ENCODE measurements at places on chromosomes 1 and 21.
A peak's percentile ranks its signal among the peaks of the same experiment; 100 is the strongest.

- no peak for DNase-seq
These were observed 66.8 kb downstream of the ACBD6 start for GRCh38 chr1:180435566-180435965.

DNA sequence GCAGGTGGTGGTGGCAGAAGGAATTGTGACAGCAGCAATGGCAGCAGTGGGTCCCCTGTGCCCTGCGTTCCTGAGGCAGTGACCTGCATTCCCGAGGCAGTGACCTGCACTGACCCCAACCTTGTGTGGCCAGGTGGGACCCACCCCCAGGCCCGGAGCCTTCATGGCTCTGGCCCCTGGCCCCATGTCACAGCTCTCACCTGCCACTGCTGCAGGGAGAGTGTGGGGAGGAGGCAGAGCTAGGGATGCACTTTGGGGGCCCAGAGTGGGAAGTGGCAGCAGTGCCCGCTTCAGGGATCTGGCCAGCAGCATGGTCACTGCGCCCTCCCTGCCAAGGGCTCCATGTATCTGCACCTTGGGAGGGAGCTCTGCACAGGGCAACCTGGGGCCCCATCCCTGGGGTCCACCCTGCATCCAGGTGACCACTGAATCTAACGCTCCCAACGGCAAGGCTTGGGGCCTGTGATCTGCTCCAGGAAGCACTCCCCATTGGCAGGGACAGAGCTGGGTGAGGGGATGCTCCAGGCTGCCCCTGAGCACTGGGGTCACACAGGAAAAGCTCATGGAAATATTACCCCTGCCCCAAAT is 618.6 kb downstream of the RWDD3 start:
- no peak for DNase-seq

- no peak for DNase-seq
These were observed 166.2 kb upstream of the PLXNA2 start for GRCh38 chr1:208410409-208410808.

- no peak for DNase-seq
These were observed 11.4 kb downstream of the SMAP2 start for GRCh38 chr1:40384887-40385286.

- no peak for DNase-seq
These were observed 321.5 kb upstream of the FAM78B start for GRCh38 chr1:166488327-166488726.

GRCh38 chr21:23858878-23859277 is 1748.4 kb downstream of the MRPL39 start:
- DNase-seq = no peak

DNA sequence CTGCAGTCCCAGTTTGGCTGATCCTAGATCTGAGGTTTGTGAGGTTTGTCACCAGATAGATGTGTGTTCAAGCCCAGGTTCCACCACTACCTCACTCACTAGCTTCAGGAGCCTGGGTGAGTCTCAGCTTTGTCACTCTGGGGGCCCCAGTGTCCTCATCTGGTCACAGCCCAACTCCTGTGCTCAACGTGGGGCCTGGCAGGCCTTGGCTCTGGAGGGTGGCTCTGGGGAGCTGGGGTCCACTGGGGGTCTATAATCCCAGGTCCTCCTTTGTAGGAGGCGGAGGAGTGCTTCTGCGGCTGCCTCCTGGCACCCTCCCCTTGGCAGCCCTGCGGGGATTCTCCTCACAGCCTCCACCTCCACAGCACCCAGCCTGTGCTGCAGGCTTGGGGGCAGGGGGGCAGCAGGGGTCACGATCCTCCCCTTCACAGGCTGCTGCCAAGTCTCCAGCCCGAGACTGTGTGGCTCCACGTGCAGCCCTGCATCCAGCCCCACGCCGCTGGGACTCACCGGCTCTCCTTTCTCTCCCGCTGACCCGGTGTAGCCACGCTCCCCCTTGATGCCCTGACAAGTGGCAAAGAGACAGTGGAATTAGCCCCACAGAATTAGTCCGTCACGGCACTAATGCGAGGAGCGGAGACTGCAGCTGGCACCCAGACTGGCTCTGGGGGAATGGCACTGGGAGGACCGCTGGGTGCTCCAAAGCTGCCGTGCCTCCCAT is 22.5 kb upstream of the PEF1 start:
- DNase-seq = no peak

DNA sequence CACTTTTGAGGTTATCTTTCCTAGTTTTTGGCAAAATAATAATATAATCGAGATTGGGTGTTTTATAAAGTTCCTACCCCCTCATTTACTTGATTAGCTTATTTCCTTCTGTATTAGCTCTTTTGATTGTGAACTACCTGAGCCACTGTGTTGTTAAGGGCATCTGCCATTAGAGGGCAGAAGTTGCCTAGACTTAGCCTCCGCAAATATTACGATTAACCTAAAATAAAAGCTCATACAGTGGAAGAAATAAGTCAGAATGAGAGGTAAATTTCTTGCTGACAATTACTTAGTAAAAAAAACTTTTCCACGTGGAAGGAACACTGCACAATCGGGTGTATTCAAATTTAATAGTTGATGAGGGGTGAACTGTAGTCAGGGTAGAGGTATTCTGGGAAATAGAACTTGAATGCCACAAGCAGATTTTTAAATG is 2.3 kb downstream of the H3-3A start:
- DNase-seq = peak; percentile 32

DNA sequence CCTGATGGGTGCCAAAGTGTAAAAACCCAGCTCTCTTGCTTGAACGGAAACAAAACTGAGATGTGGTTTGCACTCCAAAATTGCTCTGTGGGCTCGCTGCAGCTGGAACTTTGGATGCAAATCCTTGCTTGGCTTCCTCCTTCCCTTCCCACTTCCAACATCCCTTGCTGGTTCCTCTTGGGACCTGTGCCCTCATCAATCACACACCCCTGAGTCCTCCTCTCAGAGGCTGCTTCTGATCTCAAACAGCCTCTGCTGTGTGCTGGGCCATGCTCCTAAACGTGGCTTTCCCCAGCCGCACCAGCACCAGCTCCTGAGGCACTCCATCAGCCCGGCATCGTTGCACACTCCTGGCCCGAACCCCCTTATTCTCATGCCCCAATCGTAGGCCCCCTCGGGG is 124.3 kb upstream of the RAB4A start:
- no peak for DNase-seq

GRCh38 chr1:233859446-233859845 is 45.0 kb upstream of the SLC35F3 start:
- no peak for DNase-seq

- no peak for DNase-seq
These were observed 49.4 kb upstream of the FASLG start for GRCh38 chr1:172609528-172609927.

GRCh38 chr1:206790502-206791250 is 18.4 kb upstream of the IL10 start:
- no peak for DNase-seq

GRCh38 chr1:148362216-148362611 is 120.9 kb downstream of the PPIAL4G start:
- no peak for DNase-seq

GRCh38 chr1:247430434-247430833 is 14.5 kb downstream of the NLRP3 start:
- DNase-seq = no peak

DNA sequence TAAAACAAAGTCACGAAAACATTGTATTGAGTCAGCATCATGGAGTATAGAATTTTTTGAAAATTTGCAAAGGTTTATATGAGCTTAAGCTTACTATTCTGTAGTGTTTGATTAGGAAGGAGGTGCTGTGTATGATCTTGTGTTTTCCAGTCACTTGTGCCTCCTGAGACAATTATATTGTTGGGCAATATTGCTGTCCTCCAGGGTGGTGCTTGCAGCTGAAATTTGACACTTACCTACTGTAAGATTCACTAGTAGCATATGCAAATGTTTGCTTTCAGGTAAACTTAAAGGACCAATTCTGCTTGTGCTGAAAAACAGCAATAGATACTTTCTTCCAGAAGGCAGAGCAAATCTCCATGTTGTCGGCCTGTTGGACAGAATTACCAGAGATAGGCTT is 268.0 kb downstream of the TGFB2 start:
- DNase-seq = no peak

GRCh38 chr21:28991861-28992525 is 684 bp downstream of the LTN1 start:
- no peak for DNase-seq

- DNase-seq = no peak
These were observed 37.5 kb downstream of the HIVEP3 start for GRCh38 chr1:41880950-41881885.

GRCh38 chr1:12473596-12474362 is 144.2 kb downstream of the DHRS3 start:
- no peak for DNase-seq

DNA sequence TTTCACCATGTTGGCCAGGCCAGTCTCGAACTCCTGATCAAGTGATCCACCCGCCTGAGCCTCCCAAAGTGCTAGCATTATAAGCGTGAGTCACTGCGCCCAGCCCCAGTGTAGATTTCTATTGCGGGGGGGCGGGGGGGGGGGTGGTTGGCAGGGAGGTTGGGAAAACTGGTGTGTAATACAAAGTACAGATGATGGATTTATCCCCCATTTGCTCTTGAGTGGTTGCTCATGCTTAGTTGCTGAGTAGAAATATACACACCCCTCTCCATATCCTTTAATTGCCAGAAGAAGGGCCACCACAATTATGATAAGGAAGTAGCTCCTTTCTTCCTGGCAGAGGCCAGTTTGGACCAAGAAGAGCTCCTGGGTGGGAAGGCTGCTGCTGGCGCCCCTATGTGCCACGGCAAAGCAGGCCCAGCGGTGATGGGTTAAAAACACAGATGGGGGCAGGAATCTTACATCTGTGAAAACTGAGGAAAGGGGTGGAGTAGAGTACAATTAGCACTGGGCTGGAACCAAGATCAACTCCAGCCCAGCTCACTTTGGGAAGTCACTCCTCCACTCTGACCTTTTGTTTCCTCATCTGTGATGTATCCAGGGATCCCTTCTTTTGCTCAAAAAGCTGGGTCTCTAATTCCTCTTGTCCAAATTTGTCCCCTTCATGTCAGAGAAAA is 55.2 kb downstream of the MRPL37 start:
- no peak for DNase-seq

- no peak for DNase-seq
These were observed 83.9 kb downstream of the DYRK1A start for GRCh38 chr21:37450445-37450941.

DNA sequence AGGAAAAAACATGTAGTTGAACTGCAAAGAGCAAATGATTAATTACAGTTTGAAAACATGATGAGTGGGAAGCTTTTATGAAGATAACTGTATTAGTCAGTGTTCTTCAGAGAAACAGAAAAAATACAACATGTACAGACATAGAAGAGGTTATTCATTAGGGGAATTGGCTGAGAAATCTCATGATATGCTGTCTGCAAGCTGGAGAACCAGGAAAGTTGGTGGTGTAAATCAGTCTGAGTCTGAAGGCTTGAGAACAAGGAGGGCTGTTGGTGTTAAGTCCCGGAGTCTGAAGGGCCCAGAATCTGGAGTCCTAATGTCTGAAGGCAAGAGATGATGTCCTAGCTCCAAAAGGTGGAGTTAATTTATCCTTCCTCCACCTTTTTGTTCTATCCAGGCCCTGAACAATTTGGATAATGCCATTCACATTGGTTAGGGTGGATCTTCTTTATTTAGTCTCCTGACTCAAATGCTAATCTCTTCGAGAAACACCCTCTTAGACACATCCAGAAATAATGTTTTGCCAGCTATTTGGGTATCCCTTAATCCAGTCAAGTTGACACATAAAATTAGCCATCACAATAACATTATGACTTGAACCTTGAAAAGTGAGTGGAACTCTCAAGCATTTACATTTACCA is 672.9 kb upstream of the PTBP2 start:
- no peak for DNase-seq

DNA sequence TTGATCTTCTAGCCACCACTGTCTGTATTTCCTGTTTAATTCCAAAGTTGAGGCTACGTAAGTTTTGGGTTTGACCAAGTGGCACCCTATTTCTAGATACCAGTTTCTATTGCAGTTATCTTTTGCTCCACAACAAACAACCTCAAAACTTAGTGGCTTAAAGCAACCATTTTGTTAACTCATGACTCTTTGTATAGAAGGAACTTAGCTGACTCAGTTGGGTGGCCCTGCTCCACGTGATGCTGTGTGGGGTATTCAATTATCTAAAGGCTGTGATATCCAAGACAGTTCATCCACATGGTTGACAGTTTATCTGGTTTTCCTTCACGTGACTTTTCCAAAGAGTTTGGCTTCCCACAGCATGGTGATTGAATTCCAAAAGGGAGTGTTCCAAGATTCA is 34.8 kb downstream of the PDC start:
- no peak for DNase-seq

GRCh38 chr1:52727114-52727586 is 897 bp downstream of the ZYG11B start:
- DNase-seq = no peak

- DNase-seq = no peak
These were observed 37.3 kb downstream of the HSD3B1 start for GRCh38 chr1:119544165-119544762.

DNA sequence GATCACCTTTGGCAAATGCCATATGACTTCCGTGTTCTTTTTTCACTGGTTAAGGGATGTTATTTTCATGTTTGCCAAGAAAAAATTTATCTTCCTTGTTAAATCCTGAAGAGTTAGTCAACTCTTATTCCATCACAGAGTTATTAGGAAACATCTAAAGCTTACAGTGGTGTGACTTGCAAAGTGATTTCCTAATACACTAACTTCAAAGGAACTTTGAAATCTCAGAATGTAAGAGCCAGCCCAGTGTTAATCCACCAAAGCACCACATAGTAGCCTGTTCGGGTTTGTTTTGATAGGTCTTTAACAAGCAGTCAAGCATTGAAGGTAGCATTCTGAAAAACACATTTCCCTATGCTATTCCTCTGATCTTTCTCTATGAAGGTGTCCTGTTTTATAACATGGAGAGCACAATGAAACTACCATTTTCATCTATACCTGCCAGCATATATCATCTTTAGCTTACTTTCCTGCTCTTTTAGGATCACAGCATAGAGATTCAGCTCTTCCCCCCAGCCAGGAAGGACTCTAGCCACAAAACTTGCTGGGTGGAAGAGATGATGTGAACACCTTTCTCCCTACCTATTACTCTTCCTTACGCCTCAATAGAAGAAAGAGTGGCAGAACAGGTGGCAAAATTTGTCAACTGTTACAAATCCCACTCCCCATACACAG is 82.4 kb upstream of the MAGI3 start:
- DNase-seq = no peak

- DNase-seq = no peak
These were observed 305.3 kb downstream of the PTPRU start for GRCh38 chr1:29541631-29542030.

All from activated CD4-positive, alpha-beta T cell treated with anti-CD3 and anti-CD28 coated beads, Interleukin-2, amount 50 U/mL, for 1 hour (primary cell).